ENCODE measurements at places on chromosomes 4 and X.

DNA sequence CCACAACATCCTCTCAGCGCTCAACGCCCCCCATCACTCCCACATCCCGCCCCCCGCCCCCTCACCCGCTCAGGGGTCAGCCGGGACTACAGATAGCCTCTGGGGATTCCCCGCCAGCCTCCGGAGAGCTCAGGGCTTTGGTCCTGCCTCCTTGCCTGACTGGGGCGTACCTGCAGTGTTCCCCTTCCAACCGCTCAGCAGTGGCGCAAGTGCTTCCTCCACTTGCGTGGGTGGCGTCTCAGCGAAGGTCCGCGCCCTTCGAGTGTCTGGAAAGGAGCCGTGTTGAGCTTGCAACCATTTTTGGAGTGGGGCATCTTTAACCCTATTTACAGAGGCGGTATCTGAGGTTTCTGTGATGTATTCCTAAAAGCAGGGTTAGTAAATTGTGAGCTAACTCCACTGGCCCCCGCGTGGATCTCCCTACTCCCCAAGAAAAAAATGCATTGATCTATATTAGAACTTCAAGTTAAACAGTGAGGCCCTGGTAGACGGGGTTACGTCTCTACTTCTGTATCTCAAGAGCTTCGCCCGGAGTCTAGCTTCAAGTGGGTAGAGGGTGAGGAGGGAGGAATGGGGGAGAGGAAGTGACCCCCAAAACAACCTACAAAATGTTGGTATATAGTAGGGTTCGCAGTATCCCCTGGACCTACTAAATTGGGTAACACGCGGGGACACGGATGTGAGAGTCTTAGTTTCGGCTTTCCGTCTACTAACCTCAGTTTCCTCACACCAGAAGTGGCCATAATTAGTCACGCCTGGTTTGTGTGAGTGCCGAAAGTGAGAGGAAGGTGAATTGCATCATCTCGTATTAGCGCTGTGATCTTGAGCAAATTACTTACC, 16.1 kb downstream of the NKX3-2 start:
- DNase-seq: peak; percentile 24

DNA sequence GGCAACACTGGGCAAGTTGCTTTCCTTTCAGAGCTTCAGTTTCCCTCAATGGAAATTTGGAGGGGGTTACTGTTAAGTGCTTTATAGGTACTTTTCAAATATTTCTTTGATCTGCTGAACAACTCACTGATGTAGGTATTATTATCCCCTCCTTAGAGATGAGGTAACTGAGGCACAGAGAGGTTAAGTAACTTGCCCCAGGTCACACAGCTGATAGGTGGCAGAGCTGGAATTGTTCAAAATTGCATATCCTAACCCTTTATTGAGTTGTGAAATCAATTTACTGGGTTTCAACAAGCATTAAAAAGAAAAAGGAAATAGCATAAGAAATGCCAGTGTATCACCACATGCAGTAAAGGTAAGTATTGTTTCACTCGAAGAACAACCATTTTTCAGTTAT, 6.6 kb downstream of the PPP1R3F start:
- no peak for DNase-seq

- DNase-seq: no peak
Observed at GRCh38 chrX:28590396-28590795, 3.1 kb downstream of the IL1RAPL1 start.

- no peak for DNase-seq
Observed at GRCh38 chr4:47538111-47538824, 53.2 kb downstream of the ATP10D start.

GRCh38 chrX:50913520-50913919, 3.0 kb downstream of the BMP15 start:
- no peak for DNase-seq

DNA sequence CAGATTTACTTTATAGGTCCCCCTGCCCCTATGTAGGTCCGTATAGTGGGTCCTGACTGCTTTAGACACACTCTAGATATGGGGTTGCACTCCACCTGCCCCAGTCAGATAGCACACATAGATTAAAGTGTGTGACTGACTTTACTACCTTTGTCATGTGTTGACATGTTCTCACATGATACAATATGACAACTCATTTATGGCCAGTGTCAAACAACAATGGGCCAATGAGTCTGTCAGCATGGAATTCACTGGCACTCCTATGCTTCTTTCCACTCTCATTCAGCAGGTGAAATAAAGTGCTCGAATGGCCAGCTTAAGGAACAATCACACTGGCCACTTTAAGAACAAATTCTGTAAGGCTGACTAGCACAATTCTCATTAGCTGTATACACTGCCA, 23.8 kb upstream of the FMR1NB start:
- DNase-seq: no peak

- DNase-seq: no peak
Observed at GRCh38 chrX:9211269-9211668, 177.3 kb upstream of the FAM9B start.

DNA sequence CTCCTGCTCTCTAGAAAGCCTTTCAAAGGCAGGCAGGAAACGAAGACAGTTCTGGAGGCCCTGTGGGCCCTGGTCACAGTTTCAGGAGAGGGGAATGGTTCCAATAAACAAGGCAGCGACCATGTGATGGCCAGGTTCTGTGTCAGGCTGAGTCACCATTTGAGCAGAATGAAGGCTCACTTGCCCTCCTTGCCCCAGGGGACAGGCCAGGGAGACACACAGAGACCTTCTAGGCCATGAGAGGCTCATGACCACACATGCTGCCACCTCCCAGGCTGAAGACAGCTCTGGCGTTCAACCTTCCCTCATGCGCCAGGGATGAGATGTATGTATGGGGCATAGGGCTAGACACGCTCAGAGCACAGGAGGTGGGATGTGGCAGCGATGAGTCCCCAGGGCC, 22.9 kb upstream of the TRIM2 start:
- no peak for DNase-seq

GRCh38 chr4:71907782-71908181, 123.9 kb upstream of the GC start:
- no peak for DNase-seq

DNA sequence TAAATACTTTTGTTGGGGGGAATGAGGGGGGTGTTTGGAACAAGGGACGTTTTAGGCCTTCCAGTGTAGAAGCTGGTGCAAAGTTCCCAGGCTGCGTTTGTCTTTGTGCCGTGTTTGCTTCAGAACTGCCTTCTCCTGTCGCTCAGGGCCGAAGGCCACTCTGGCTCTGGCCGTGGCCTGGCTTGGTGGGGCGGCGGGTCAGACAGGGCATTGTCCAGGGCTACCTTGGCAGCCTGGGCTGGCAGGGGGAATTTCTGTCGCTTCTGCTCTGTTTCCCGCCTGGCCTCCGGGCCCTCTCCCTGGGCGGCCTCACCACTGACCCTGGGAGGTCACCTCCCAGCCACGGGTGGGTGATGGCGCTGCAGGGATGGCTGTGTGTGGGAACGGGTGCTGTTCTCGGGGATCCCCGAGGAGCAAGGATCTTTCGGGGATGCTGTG, 140.0 kb downstream of the COL4A6 start:
- DNase-seq: no peak

DNA sequence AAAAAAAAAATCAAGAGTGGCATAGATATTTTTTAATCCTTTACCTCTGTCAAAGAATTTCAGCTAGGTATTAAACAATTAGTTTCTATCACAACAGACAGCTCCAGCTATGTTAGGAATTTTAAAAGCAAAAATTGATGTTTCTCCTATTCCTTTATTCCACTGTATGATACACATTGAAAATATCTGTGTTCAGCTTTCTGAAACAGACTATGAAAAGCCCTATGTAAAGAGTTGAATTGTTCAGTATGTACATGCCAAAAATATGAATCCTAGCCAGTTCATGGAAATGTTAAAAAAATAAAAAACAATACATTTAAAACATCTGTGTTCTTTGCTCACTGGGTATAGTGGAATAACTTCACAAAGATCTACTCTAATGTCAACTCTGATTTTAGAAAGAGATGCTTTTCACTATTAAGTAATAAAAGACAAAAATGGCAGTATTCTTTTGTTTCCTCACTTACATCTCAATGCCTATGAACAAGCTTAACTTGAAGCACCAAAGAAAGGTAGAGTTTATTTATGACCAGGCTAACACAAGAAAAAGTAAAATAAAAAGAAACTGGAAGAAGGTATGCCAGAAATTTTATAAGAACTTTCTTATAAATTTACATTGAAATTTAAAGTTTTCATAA, 32.1 kb downstream of the FBXW7 start:
- no peak for DNase-seq

DNA sequence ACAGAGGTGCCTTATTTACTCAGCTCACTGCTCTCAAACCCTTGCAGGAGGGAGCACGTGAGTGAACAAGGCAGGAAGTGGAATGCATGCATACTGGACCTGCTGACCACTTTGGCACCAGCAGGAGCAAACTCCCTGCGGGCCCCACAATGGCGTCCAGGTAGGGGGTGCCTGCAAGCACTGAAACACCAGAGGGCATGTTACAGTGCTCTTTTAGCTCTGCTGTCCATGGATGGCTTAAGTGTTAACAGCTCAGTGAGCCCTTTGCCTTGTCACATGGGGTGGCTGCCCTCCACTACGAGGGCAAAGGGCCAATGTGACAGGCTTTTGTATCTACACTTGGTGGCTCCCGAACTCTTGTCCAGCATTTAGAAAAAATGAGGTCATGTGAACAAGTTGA, 199.5 kb upstream of the UGT8 start:
- no peak for DNase-seq

- no peak for DNase-seq
Observed at GRCh38 chr4:10333942-10334341, 123.3 kb downstream of the ZNF518B start.

Measured in inflammatory macrophage treated with lipopolysaccharide for 1 hour (primary cell).